ENCODE measurements at places on chromosomes 7 and 10.

- DNase-seq, result no peak
Measured at GRCh38 chr7:139340808-139341057, 404 bp upstream of the FMC1 start.

GRCh38 chr10:121781101-121781500 lies 146.7 kb downstream of the ATE1 start:
- no peak for DNase-seq

- no peak for DNase-seq
Measured at GRCh38 chr10:15141136-15142054, 27.1 kb downstream of the NMT2 start.

GRCh38 chr7:30710669-30711068 lies 28.4 kb upstream of the CRHR2 start:
- no peak for DNase-seq

DNA sequence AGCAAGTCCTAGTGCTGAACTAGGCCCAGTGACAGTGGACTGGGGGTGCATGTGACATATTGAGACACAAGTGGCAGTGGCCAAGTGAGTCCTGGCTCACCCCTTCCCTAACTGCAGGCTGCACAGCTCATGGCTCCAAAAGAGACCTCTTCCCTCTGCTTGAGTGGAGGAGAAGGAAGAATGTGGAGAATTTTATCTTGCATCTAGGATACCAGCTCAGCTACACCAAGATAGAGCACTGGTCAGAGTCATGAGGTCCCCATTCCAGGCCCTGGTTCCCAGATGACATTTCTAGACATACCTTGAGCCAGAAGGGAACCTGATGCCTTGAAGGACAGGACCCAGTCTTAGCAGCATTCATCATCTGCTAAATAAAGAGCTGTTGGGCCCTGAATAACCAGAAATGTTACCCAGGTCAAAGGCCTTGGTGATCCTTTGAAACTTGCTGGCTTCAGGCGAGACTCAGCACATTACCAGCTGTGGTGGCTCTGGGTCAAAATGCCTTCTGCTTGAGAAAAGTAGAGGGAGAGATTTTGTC lies 114.5 kb downstream of the CDC14C start:
- no peak for DNase-seq

Measured in fibroblast of skin of left quadriceps (primary cell).